ENCODE measurements at places on chromosomes 6 and 20.

GRCh38 chr6:159059885-159060506 lies 15.2 kb upstream of the TAGAP start:
- no peak for DNase-seq

DNA sequence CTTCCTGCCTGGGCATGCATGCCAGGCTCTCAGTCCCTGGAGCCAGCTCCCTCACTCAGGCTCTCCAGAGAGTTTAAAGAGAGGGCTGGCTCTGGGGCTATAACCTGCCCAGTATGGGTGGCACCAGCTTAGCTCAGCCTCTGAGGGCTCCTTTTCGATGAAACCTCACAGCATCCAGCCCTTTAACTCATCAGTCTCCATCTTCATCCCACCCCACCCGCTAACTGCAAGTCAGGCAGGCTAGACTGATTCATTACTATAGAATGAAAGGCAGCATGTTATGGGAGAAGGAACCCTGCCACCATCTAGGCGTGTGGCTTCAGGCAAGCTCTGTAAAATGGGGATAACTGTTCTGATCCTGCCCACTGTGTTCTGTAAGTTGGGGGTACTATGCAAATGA lies 53.5 kb downstream of the RAB44 start:
- no peak for DNase-seq

DNA sequence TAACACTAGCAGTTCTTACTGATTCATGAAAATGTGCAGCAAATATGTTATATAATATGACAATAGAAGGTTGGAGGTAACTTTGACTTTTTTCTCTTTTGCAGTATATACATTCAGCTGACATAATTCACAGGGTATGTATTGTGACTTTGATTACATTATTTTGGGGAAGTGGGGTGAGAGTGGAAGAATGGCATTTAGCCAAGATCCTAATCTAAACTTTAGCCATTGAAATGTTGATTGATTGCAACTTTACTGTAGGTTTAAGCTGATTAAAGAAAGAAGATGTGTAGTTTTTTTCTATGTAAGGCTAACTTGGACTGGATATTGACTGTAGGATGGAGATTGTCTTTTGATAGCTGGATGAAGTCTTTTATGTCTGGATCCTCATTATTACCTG lies 46.0 kb downstream of the MAPK14 start:
- no peak for DNase-seq

GRCh38 chr6:123899745-123900144 lies 96.1 kb downstream of the NKAIN2 start:
- DNase-seq = no peak

- no peak for DNase-seq
Observed at GRCh38 chr20:25000268-25000801, 7.8 kb upstream of the APMAP start.

- no peak for DNase-seq
Observed at GRCh38 chr20:37342231-37343177, 3.4 kb upstream of the SRC start.

DNA sequence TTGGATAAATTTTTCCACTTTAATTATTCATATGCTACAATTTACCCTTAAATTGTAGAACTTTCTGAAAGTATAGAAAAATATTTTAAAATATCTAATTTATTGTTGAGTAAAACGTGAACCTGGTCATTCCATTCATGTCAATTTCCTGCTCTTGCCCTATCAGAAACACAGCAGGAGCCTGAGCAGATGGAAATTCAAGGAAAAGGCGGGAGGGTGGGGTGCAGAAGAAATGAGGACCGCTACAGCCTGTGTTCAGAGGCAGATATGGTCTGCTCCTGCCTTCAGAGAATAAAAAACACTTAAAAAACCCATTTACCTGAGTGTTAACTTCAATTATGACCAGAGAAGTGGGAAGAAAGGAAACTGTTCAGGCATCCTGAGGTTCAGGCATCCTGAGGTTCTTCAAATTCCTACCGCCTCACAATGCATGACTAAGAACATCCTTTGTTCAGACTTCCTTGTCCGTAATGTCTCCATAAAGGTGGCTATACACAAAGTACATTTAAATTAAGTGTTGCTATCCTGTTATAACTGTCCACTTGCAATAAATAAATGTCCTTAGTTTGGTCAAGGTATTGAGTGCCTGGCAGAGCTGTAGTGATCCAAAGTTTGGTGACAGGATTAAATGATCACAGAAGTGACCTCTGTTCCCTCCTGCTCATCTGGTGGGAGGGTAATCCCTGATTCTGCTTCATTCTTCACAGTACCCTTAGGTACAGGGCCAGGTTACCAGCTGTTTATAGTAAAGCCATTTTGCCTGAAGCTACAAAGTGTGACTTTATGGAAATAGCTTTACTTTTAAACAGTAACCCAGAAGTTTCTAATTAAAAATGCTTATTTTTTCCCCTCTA lies 109.1 kb downstream of the MAN1A1 start:
- DNase-seq = no peak

DNA sequence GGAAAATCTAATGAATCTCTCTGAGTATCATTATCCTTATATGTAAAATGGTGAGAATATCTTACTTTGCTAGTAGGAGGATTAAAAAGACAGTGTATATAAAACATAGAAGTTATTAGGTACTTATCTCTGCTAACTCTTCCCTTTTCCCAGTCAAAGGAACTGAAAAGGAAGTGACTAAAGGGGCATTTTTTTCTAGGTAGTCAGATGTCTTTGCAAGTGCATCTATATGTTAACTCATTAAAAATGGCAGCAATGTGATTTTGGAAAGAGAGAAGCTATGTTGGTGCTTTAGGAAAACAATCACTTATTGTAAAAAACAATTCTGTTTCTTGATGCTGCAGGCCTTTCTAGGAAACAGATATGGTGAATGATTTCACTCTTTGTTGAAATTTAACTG lies 180.9 kb downstream of the SAMD5 start:
- no peak for DNase-seq

DNA sequence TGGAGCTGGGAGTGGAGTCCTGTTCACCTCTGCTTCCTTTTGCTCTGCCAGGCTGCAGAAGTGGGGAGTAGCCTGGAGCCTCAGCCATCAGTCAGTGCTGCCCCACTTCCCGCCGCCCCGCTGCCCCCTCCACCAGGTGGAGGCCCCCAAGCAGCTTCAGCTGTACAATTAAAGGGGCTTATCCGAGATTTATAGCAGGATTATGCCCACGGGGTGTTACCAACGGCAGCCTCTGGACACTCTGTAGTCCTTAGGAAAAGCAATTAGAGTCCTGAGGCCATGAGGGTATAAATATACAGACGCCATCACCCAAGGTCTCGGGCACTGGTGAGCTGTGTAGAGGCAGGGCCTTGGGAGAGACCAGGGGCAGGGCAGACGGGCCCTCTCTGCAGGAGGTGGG lies 55.4 kb downstream of the GRM4 start:
- no peak for DNase-seq

DNA sequence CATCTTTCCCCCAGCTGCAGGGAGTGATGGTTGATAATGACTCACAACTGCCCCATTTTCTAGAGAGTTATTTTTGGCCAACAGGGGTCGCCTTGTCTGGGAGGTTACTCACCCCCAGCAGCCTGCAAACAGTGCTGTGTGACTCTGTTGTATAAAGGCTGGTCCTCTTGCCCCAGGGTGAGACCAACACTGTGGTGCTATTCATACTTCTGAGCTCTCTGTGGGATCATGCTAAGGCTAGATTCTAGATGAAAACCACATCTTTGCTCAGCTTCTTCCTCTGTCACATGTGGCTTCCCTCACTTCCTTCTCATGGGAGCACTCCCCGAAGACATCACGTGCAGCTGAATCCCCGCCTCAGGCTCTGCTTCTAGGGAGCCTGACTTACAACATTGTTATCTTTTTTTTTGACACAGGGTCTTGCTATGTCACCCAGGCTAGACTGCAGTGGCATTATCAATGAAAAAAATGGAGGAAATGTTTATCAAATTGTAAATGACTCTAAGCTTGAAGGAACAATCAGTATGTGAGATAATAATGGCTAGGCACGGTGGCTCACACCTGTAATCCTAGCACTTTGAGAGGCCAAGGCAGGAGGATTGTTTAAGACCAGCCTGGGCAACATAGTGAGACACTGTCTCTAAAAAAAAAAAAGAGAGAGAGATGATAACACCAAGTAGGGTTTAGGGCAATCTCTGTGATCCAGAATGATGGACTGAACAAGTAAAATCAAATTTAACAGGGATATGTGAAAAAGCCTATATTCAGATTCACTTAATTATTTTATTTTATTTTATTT lies 55.7 kb upstream of the SLC23A2 start:
- DNase-seq = peak; percentile 41

GRCh38 chr6:124722141-124722878 lies 239.9 kb upstream of the RNF217 start:
- no peak for DNase-seq

- DNase-seq = no peak
Observed at GRCh38 chr6:169784821-169785340, 33.5 kb downstream of the ERMARD start.

GRCh38 chr6:117072134-117072533 lies 193.2 kb upstream of the VGLL2 start:
- no peak for DNase-seq

GRCh38 chr20:2140561-2140960 lies 38.9 kb downstream of the STK35 start:
- no peak for DNase-seq

GRCh38 chr6:36361071-36361470 lies 24.4 kb upstream of the BNIP5 start:
- DNase-seq = no peak

DNA sequence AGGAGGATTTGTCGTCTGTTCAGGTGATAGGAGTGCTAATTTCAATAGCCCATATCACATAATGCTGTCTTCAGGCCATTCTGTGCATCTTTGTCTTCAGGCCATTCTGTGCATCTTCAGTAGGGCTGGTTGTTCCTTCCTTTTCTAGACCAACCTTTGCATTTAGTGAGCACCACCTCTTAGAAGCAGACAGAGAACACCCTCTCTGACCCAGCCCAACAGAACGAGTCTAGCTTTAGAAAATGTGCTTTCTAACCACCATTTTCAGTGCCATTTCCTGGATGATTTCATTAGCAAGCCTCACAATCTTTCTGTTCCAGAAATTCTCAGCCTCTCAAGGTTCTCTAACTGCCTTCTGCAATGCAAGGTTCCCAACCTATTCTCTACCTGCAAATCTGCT lies 215.3 kb upstream of the KCNQ5 start:
- DNase-seq = no peak

GRCh38 chr6:37758234-37758633 lies 60.6 kb upstream of the MDGA1 start:
- DNase-seq = no peak

GRCh38 chr6:160992980-160993314 lies 1.4 kb downstream of the MAP3K4 start:
- no peak for DNase-seq

DNA sequence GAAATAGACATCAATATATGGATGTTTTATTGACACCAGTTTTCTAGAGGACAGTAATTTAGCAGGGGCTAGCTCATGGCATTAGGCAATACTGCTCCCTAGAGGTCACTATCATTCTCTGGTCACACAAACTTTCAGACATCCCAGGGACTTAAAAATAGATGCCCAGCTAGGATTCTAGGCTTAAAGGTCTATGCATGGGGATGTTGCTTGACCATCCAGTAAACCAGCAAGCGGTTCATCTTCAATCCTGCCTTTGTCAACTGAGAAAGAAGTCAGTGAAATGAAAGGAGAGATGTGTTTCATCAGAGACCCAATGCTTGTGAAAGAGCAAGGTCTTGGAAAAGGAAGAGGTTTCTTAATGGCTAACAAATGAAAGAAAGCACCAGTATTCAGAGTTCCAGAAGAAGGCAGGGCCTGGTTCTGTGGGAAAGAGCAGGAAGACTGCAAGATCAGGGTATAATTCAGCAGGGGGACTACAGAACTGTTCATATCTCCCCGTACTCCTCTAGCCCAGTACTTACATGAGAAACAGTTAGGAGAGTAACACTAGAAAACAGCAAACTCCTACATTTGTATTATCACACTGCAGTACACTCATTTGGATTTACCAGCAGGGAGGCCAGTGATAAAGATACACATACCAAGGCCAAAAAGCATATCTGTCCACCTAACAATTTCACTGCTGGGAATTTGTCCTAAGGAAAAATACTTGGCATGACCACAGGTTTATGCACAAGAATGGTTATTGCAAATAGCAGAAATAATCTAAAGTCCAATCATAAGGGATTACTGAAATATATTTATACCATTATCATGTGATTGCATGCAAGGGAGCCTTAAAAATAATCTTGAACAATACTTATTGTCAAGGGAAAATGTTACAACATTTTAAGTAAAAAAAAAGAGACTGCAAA lies 151.4 kb upstream of the LAMA2 start:
- DNase-seq = no peak

- DNase-seq = no peak
Observed at GRCh38 chr6:158332237-158332636, 20.0 kb downstream of the TULP4 start.

- DNase-seq = no peak
Observed at GRCh38 chr6:168641446-168641845, 200.5 kb downstream of the SMOC2 start.

DNA sequence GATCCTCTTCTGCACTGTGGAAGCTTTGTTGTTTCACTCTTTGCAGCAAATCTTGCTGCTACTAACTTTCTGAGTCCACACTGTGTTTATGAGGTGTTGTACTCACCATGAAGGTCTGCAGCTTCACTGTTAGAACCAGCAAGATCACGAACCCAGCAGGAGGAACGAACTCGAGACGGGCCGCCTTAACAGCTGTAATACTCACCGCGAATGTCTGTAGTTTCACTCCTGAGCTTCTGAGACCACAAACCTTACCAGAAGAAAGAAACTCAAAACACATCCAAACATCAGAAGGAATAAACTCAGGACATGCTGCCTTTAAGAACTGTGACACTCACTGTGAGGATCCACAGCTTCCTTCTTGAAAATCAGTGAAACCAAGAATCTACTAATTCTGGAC lies 48.1 kb upstream of the MBOAT1 start:
- no peak for DNase-seq

DNA sequence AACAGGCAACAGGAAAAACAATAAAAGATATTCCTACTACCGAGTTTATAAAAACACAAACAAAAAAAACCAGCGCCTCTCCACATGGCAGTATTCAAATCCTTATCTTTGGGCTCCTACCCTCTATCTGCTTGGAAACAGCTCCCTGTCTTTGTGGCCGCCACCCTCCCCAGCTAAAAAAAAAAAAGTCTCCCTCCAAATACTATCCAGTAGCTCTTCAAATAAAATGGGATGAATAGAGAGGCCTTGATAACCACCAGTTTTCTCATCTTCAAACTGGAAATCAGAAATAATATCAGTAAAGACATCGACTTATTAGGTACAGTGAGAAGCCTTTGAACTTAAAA lies 96.2 kb downstream of the PSMG4 start:
- no peak for DNase-seq

- no peak for DNase-seq
Observed at GRCh38 chr6:41247288-41247865, 19.2 kb downstream of the TREML4 start.

DNA sequence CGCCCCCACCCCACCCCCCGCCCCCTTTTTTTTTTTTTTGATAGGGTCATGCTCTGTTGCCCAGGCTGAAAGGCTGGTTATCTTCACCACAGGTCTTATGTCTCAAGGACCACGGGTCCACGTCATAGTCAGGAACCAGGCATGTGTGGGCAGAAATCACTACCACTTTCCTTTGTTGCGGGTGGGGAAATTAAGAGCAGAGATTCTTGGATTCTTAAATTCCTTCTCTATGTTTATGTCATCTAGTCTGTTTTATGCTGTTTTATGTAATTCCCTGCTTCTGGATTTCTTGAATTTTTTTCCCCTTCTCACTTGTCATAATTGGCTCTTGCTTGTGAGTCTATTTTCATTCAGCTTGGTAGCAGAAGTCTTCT lies 25.8 kb upstream of the PLCG1 start:
- DNase-seq = no peak

All from WTC11 (cell line).